ENCODE measurements at places on chromosomes 6 and 20.
A peak's percentile ranks its signal among the peaks of the same experiment; 100 is the strongest.

DNA sequence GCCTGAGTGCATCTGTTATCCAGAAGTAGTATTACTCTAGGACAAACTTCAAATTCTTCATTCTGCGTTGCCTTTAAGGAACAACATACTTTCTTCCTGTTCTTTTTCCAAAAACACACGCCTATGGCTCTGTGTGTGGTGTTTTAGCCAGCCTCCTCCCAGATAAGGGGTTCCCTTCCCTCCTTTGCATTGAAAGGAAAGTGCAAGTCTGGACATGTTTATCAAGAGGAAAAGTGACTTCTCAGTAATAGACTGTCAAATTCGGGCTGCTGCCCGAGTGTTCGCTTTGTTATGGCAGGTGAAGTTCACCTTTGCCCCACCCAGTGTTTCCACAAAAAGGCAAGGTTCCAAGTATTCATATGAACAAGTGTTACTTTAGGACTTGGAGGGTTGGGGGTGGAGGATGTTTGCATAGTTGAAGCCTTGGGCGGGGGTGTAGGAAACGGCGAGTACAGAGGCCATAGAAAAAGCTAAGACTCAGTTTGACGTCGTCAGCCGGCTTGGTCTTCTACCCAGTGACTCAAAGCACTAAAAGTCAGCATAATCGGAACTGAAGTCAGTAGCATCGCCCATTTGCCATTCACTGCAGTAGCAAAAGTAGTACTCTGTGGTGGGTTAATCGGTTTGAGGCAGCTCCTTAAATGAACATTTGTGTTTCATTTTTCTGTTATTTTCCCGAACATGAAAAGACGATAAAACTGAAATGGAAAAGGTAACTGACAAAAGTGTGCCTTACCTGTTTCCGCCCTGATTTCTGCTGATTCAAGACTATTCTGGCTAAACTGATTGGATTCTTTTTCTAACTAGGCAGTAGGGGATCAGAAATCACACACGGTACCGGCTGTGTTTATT, 12.5 kb downstream of the PRDM1 start:
- DNase-seq = peak; percentile 56

- DNase-seq = no peak
Measured at GRCh38 chr6:27862396-27863066, 49.7 kb downstream of the OR2B2 start.

DNA sequence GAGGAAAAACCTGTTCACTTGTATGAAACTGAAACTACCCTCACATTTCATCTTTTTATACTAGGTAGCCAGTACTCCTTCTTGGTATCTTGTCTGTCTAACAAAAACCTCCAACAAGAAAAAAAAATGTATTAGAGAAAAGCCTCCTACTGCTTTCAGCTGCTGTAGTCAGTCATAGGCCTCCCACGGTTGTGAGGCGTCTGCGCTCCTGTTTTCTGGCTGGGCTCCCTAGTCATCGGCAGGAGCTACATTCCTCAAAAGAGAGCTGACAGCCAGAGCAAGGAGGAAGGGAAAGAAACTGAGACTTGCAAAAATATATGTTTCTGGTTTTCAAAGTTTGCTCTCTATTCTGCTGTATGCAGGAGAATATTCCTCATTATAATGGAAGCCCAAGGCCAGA, 517.0 kb downstream of the LMBRD1 start:
- no peak for DNase-seq

DNA sequence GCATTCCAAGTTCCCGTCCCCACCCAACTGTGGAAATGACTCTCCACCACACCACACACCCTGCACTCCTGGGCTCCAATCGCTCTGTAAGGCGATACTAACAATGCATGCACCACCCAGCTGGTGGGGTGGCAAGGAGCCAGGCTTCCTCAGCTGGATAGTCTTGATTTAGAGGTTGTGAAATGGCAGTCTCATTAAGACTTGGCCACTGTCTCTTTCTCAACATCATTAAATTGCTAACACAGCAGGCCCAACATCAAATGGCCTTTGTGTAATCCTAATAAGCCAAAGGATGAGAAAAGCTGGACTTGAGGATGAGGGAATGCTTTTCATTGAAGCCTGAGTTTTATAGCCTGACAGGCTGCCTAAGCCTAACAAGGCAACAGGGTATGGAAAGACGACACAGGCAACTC, 223.7 kb downstream of the GMDS start:
- DNase-seq = no peak

- DNase-seq = no peak
Measured at GRCh38 chr6:156791320-156791850, 14.2 kb downstream of the ARID1B start.

DNA sequence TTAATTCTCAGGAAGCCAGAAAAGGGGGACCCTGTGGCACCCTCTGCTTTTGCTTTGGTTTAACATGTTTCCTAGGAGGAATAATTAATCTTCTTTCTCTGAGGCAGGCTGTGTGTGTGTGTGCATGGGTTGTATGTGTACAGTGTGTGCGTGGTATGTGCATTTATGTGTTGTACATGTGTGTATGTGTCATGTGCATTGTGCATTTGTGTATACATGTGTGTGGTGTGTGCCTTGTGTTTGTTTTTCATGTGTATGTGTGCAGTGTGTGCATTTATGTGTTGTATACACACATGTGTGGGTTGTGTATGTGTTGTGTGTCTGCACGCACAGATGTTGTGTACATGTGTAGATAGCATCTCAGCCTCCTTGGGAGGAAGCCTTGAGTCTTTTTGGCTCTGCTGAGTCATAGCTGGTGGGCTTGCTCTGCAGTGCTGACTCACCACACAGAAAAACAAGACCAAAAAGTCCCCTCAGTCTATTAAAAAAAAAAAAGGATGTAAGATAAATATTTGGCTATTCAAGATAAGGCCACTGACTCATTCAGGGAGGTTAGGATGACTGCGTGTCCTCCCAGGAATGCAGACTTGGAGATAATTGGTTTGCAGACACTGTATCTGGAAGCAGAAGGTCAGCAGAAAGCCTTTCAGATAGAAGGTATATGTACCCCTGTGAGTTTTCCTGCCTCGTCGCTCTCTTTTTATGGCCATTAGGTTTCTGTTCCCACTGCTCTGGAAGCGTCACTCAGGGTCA, 58.6 kb downstream of the SYNJ2 start:
- DNase-seq = peak; percentile 98

DNA sequence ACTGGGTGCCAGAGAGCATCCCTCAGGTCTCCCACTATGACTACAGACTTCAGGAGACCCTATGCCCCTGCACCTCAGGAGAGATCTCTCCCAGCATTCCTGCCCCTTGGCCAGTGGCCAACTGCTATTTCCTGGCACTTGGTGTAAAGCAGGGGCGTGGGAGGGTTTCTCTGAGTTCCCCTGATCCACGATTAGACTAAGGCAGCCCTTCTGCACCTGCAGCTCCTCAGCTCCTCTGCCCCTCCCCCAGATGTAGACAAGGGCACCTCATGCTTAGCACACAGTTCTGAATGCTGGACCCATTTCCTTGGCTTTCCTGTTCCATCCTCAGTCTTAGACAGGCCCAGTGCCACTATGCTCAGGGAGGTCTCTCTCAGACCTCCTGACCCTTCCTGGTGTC, 28.6 kb downstream of the EDN1 start:
- DNase-seq = no peak

DNA sequence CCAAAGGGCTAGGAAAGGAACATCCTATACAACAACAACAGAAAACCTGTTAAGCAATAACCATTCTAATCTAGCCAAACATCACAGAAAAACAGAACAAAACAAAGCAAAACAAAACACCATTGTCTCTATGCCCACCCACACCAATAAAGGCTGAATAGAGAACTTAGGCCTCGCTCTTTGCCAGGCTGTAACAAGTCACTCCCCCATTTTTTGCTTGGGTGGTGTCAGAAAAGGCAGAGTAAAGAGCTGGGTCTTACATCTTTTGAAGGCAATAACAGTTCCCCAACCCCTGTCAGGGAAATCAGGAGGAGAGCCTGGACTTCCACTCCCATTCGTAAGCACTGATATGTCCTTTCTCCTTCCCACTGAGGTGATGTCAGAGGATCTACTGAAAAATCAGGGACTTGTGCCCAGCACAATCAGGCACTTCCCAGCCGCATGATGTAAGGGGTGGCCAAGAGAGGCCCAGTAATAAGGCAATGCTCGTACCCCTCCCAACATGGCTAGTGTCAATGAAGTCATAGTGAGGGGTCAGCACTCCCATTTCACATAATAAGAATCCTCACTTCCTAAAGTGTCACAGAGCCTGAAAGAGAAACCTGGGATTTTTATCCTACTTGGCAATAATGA, 31.0 kb downstream of the THEMIS start:
- no peak for DNase-seq

DNA sequence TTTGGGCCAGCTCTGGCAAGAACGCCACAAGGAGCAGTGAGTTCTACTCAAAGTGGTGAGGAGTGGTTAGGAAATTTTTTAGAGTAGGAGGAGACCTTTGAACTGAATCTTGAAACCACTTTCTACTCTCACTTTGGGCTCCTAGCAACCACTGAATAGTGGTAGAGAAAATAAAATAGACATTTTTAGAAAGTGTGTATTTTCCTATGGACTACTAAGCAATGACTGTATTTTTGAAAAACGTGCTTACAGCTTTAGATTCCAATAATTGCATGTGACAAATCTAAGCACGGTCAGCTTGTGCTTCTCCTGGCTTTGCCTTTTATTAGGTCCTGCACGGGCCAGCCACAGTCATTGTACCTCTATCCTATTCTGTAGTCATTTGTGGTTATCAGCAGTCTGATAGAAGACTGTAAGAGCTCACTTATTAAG, 8.7 kb upstream of the IFNGR1 start:
- no peak for DNase-seq

DNA sequence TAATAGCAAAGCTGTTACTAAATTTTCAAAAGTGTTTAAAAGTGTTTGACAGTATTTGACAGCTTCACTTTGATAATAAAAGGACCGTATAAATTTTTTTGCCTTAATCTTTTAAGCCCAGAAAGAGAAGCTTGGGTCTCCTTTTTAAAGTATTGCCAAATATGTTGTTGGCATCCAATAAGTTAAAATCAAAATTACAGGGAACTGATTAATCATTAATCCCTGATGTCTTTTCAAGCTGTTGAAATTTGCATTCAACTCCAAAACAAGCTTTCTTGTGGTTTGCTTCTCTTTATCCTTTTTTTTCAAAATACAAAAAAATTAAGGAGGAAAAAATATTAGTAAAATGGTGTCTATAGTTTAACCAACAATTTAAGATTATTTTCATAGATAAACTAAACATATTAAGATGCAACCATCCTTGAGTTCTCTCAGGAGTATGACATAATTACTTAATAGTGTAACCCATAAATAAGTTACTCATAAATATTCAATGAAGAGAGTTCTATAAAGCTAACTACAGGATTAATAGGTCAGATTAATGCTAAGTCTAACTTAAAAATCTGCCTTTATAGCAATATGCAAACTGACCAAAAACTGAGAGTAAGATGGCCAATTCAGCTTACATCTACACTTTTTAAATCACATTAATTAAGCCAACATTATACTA, 27.0 kb upstream of the CALHM6 start:
- no peak for DNase-seq

GRCh38 chr6:68572525-68572924, 62.6 kb upstream of the ADGRB3 start:
- no peak for DNase-seq

DNA sequence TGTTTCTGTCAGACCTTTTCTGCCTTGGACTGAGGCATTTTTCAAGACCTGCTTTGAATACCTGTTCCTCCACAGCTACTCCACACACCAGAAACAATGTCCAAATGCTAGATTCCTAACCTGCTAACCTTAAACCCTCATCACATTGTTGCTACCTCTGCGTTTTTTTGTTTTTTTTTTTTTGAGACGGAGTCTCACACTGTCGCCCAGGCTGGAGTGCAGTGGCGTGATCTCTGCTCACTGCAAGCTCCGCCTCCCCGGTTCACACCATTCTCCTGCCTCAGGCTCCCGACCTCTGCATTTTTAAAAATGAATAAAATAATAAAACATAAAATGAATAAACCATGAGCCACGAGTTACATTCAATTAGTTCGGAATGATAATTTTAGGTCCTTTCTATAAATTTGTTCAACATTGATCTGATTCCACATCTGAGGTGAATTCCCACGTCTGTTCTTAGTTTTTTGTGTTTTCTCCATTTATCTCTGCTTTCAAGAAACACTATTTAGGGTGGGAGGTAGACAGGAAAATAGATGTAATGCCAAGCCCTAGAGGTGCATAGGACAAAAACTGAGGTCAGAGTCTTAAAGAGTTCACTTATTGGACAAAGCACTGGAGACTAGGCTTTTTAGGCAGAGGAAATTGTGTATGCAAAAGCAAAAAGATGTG, 1.3 kb downstream of the C6orf89 start:
- DNase-seq = no peak

DNA sequence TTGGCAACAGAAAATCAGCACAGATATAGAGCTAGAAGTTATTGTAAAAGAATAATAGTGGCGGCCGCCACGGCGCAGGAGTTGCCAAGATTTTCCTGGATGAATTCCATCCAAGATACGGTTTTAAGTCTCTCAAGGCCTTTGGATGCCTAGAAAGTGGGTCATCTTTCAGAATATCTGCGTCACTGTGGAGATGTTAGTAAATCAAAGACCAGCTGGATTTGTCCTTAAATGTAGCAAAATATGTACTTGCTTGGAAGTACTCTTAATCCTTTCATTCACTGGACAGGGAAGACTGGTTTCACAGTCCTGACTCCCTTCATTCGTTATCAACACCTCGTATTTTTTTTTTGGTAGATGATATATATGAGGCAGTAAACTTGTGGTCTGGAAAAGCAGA, 83.0 kb downstream of the SLC22A3 start:
- no peak for DNase-seq

- no peak for DNase-seq
Measured at GRCh38 chr20:64049060-64049877, at the start of gene SOX18. Gene SOX18, minus strand, starts transcription at chr20:64049639. Its CDS starts 123 bp downstream, at chr20:64049516.

GRCh38 chr6:87975561-87975960, 72.1 kb upstream of the SPACA1 start:
- no peak for DNase-seq

DNA sequence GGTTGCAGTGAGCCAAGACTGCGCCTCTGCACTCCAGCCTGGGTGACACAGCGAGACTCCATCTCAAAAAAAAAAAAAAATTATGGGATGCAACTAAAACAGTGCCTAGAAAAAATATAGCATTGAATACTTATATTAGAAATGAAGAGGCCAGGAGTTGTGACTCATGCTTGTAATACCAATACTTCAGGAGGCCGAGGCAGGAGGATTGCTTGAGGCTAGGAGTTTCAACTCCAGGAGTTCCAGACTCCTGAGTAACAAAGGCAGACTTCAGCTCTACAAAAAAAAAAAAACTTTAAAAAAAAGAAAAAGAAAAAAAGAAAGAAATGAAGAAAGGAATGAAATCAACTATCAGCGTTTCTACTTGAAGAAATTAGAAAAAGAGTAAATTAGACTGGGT, 17.1 kb upstream of the GJA1 start:
- no peak for DNase-seq

DNA sequence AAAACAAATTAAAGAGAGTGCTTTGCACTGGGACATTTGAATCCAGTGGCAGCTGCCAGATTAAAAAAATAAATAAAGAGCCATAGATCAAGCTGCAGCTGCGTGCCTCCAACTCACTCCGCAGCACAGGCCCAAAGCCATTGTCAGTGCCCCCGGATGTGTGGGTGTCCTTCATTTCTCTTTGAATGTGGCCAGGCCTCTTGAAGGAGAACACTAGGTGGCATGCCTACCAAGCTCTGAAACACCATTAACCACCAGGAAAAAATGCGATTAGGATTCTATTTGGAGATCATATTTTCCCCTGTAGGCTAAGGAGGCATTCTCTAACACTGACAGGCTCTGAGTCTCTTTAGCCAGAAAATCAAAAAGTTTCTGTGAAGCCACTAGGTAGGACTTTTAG, 549.8 kb downstream of the PRKN start:
- DNase-seq = no peak

GRCh38 chr20:36950414-36951197, 902 bp downstream of the SAMHD1 start:
- DNase-seq = no peak

- DNase-seq = no peak
Measured at GRCh38 chr6:144214622-144215401, 64.5 kb downstream of the STX11 start.

All from glomerular endothelial cell (primary cell).